ENCODE measurements at places on chromosomes 6 and 20.

DNA sequence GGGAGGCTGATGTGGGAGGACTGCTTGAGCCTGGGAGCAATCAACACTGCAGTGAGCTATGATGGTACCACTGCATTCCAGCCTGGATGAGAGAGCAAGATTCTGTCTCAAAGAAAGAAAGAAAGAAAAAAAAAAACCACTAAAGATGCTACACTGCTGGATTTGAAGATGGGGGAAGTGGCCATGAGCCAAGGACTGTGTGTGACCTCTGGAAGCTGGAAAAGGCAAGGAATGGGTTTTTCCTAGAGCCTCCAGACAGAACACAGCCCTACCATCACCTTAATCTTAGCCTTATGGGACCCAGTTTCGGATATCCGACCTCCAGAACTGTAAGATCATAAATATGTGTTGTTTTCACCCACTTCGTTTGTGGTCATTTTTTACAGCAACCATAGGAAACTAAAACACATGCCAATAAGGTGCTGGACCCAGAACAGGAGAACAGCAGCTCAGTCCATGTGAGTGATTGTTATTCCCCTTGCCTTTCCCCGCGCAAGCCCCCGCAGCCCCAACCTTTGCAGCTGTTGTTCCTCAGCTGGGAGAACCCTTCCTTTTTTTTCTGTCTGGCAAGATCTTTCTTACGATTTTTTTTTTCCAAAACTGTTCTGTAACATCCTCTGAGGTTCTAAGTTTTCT is 11.1 kb upstream of the VAPB start:
- no peak for DNase-seq

GRCh38 chr20:44723391-44723790 is 8.2 kb downstream of the CCN5 start:
- DNase-seq: no peak

DNA sequence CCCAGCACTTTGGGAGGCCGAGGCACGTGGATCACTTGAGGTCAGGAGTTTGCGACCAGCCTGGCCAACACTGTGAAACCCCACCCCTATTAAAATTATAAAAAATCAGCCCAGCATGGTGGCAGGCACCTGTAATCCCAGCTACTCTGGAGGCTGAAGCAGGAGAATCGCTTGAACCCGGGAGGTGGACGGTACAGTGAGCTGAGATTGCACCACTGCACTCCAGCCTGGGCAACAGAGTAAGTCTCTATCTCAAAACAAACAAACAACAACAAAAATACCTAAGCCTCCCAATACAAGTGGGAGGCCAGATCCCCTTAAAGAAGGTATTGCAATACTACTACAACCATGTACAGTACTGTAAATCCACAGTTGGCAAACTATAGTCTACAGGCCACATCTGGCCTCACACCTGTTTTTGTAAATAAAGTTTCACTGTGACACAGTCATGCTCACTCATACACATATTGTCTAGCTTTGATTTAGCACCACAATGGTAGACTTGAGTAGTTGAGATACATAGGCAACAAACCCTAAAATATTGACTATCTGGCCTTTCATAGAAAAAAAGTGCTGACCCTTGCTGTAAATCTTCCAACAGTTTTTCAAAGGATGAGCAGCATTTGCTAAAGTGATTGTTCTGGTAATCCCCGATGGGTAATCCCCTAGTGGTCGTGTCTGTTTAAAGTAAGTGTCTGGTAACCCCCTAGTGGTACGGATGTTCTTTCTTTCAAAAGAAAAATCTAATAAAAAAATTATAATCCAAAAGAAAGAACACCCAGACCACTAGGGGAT is 202.0 kb downstream of the RNGTT start:
- no peak for DNase-seq

GRCh38 chr20:59939052-59939878 is 840 bp downstream of the PPP1R3D start:
- no peak for DNase-seq

GRCh38 chr6:165718491-165718891 is 55.5 kb upstream of the PDE10A start:
- no peak for DNase-seq

GRCh38 chr6:37916675-37917074 is 97.1 kb downstream of the ZFAND3 start:
- no peak for DNase-seq

DNA sequence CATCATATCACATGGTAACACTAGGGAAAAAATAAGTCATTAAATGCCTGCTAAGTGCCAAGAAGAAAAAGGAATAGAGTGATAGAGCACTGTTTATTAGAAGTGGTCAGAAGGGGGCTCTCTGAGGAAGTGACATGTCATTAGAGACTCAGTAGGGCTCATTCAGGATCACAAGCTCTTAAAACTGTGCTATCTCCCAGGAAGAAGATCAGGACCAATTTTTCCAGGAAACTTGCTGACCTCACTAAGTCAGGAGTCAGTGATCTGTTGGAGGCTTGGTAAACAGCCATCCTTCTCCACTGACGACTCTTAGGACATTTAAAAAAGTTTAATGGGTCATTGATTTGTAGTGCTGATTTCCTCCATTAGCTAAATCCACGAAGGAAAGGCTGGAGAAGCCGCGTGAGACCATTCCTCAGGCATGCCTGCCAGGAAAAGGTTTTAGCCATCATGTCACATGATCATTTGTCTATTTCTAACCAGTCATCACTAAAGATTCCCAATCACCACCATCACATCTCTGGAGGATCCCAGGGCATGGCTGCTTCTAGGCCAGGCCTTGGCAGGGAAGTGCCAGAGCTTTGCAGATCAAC is 5.9 kb upstream of the PTPN1 start:
- DNase-seq: peak; percentile 78

DNA sequence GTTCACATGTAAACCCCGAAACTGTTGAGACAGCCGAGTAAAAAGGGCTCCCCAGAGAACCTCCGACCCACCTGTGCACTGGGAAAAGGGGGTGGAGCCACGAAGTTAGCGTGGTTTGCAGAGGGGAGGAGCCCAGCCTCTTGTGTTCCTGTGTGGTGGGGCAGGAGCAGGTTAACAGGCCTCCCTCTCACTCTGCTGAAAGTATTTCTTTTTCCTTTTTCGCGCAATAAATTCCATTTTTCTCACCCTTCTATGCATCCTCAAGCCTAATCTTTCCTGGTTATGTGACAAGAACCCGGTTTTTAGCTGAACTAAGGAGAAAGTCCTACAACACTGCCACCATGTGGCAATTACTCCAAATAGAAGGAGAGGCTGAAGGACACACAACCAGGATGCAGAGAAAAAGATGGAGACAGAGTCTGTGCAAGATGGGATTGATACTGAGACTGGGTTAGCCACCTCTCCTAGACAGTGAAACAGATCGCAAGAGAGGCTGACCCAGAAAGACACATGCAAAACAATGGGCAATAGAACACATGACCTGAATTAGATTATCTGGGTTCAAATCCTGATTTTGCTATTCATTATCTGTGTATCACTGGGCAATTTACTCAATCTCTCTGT is 168.7 kb upstream of the PRSS16 start:
- peak; percentile 42 for DNase-seq
